ENCODE measurements at places on chromosomes 1 and 21. TPM values are rescaled to one million over a fixed set of nuclear protein-coding genes. Genes with fewer than 3 reads are reported as not detected.

DNA sequence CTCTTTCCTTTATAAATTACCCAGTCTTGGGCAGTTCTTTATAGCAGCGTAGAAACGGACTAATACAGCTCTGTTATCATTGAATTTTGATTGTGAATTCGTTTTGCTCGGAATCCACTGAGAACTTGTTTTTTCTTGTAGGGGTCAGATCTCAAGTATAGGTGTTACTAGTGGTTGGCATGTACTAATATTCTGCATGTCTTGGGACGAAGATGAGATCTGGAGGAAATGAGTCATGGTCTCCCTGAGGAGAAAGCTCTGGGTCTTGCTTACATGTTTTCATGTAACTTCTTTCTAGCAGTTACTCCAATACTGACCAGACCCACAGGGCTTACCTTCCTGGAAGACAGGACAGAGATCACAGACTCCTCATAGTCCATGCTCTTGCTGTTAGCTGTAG, 30.3 kb downstream of the ZSCAN20 start:
- H3K4me3 ChIP-seq = no peak overlapping the region
- no peak overlapping the region for H3K27ac ChIP-seq
- no peak for DNase-seq
- no peaks in the 10 kb centered on the region for H3K4me1 ChIP-seq

The PLXNA2 gene
- total RNA-seq = 62.7 TPM

DNA sequence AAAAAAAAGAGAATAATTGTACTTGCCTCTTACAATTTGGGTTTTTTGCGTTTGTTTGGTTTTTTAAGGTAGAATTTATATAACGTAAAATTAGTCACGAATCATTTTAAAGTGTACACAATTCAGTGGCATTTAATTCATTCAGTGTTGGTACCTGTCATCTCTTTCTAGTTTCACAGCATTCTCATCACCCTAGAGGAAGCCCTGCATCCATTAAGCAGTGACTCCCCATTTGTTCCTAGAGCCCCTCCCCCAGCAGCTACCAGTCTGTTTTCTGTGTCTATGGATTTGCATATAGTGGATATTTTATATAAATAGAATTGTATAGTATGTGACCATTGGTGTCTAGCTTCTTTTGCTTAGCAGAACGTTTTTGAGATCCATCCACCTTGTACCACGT, 233.2 kb upstream of the FMN2 start:
- no peak overlapping the region for H3K27ac ChIP-seq
- no peaks in the 10 kb centered on the region for H3K27me3 ChIP-seq
- no peak overlapping the region for H3K4me3 ChIP-seq
- no peaks in the 10 kb centered on the region for H3K4me1 ChIP-seq

GRCh38 chr1:205896351-205896750, 46.4 kb upstream of the PM20D1 start:
- no peaks in the 10 kb centered on the region for H3K27me3 ChIP-seq
- H3K4me3 ChIP-seq = no peak overlapping the region
- DNase-seq = no peak
- H3K27ac ChIP-seq = no peak overlapping the region
- no peaks in the 10 kb centered on the region for H3K4me1 ChIP-seq
- H3K36me3 ChIP-seq = no peaks in the 10 kb centered on the region

The SPRR2G gene
- not detected for total RNA-seq

The GART gene
- total RNA-seq = 63.2 TPM

DNA sequence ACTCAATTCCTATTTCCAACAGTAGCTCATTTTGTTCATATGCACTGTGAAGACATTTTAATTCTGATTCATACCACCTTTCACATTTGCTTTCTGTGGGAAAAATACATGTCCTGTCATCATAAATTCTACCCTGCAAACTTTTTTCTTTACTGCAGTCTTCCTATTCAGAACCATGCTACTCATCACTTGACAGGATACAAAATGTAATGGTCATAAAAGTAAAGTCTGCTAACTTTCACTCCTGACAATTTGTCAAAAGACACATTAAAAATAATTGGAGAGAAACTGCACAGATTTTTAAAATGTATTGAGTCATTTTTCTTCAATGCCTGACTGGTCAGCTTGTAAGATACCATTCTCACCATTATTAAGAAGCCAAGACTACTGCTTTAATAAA, 1817.1 kb downstream of the BRINP3 start:
- H3K4me3 ChIP-seq = no peak overlapping the region
- H3K27me3 ChIP-seq = no peaks in the 10 kb centered on the region
- no peaks in the 10 kb centered on the region for H3K36me3 ChIP-seq

The NBPF10 gene
- 2.1 TPM for total RNA-seq

The OLFML3 gene
- total RNA-seq = 12.0 TPM

DNA sequence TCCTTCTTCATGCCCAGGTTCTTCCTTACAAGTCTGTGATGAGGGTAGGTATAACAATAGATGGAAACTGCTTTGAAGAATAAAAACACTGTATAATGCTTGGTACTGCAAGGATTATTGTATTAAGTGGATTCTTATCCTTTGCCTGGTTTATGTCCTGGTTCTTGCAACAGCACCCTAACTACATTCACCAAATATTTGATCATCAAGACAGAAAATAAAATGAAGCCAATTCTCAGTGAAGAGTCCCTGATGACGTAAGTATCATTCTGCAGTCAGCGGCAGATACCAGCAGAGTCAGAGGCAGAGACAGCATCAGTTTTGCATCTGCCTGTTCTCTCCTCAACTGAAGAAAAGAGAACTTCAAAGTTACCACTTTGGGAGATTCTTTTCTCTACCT, 19.7 kb downstream of the ARHGEF11 start:
- H3K36me3 ChIP-seq = no peaks in the 10 kb centered on the region
- H3K27ac ChIP-seq = no peak overlapping the region
- H3K27me3 ChIP-seq = no peaks in the 10 kb centered on the region
- no peak for DNase-seq

The VPS26C gene
- 79.8 TPM for total RNA-seq

The SERPINC1 gene
- total RNA-seq = not detected

The SYT14 gene
- total RNA-seq = not detected

DNA sequence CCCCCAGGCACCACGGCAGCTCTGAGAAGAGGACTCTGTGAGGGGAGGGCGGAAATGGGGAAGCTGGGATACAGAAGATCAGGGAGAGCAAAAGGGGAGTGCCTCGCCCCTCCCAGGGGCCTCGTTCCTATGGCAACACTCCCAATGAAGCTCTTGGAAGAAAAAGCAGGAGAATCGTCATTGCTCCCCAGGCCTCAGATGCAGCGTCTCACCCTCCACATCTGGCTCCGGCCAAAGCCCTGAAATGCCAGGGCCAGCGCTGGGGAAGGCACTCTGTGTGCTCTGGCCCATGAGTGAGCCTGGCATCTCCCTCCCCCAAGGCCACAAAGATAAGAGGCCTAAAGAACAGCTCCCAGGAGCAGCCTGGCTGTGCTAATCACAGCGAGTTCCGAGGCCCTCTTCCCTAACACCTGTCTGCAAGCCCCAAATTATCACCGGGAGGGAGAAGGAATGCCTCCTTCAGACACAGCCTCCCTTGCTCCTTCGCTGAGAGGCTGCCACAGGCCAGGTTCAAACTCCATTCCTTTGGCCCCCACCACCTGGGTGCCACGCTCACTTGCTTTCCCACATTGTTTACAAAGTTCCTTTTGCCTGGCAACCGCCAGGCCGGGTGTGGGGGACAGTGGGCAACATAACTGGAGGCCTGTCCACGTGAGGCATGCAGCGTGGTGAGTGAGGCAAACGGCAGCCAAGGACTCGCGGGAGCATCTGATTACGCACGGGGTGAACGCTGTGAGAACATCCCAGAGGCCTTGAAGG, 27.8 kb downstream of the ECE1 start:
- peak; percentile 68 for DNase-seq
- H3K36me3 ChIP-seq = no peaks in the 10 kb centered on the region
- H3K27ac ChIP-seq = peak overlapping the region; percentile 65
- no peaks in the 10 kb centered on the region for H3K27me3 ChIP-seq
- H3K4me1 ChIP-seq = peaks cover 9% of the 10 kb centered on the region

The CTSS gene
- total RNA-seq = 97.4 TPM

GRCh38 chr1:92307980-92308379, 9.1 kb downstream of the RPAP2 start:
- no peaks in the 10 kb centered on the region for H3K4me1 ChIP-seq
- no peak for DNase-seq
- H3K36me3 ChIP-seq = no peaks in the 10 kb centered on the region
- H3K4me3 ChIP-seq = no peak overlapping the region
- H3K27ac ChIP-seq = no peak overlapping the region
- no peaks in the 10 kb centered on the region for H3K27me3 ChIP-seq

The PGLYRP3 gene
- total RNA-seq = not detected

Measured in Peyer's patch (tissue), 4 donors.